ENCODE measurements at places on chromosomes 7 and 10.

- DNase-seq = no peak
These were observed 68.6 kb downstream of the GLCCI1 start for GRCh38 chr7:8037151-8037550.

- DNase-seq = no peak
These were observed 631 bp downstream of the SUPV3L1 start for GRCh38 chr10:69180525-69181204.

GRCh38 chr7:22016507-22016906 is 70.8 kb upstream of the CDCA7L start:
- DNase-seq = no peak

DNA sequence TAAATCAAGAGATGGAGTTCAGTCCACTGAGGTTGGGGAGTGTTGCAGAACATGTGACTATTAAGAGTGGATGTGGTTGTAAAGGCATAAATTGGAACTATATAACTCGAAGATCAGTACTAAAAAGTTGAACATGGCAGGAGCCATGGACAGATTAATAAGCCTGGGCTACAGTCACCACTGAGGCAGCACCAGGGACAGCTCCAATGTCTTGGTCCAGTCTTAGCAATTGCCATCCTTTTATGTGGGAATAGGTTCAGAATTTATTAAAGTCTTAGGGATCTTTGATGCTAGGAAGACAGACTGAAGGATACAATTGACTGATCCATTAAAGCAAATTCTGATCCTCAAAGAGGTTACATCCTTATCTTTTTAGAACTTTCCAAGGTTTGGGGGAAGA is 156.6 kb downstream of the ADRA2A start:
- DNase-seq = no peak

- no peak for DNase-seq
These were observed 137.5 kb downstream of the CD36 start for GRCh38 chr7:80775897-80776296.

DNA sequence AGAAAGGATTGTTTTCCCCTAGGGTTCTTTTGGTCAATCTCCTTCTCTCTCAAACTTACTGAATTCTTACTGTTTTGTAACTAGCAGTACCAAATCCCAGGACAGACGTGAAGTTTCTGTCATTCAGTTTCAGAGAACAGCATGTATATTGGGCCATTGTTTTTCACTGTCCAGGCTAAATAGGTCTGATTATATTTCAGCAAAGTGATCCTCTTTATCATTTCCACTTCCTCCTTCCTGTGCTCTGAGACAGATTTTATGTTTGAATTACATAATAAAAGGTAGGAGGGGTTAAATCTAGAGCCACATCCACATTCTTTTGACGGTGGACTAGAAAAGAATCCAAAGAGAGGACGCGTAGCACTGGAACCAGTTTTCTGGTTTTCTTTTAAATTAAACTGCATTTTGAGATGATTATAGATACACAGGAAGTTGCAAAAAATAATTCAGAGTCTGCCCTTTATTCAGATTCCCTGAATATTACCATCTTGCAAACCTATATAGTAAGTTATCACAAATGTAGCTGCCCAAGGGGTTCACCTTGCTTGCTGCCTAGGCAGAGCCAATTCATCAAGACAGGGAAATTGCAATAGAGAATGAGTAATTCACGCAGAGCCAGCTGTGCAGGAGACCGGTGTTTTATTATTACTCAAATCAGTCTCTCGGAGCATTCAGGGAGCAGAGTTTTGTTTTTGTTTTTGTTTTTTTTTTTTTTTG is 40.1 kb downstream of the AKR1E2 start:
- DNase-seq = no peak

DNA sequence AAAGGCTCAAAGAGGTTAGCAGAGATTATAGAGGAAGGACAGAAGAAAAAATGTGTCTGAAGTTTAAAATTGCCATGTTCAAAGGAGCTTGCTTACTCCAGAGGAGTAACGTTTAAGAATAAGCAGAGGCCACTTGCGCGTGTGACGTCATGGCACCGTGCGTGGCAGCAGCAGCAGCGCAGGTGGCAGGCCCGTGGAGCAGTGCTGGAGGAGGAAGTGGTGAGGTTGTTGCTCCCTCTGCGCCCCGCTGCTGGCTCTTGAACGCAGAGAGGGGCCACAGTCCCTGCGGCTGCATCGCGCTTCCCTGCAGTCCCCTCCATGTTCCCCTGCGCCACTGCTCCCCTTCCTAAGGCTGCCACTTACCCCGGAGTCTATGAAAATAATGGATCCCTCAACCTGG is 37.5 kb downstream of the GDI2 start:
- no peak for DNase-seq

DNA sequence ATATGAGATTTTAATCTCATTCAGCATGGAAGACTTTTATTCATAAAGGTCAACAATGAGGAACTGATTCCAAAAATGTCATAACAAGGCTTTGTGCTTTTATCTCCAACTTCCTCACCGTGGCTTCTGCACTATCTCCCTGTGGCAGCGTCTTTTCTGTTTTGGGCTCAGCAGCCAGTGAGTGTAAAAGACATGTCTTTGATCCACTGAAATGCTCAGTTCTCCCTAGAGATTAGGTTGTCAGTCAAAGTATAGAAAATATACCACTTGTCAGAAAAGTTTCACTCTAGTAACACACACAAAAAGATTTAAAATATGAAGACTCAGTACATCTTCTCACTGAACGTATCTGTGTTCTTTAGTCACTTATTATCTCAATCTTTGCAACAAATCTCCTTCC is 901.8 kb upstream of the ZWINT start:
- no peak for DNase-seq

GRCh38 chr7:130372402-130373165 is 7.7 kb upstream of the CPA1 start:
- no peak for DNase-seq

GRCh38 chr10:119045561-119045960 is 16.0 kb downstream of the NANOS1 start:
- DNase-seq = no peak

DNA sequence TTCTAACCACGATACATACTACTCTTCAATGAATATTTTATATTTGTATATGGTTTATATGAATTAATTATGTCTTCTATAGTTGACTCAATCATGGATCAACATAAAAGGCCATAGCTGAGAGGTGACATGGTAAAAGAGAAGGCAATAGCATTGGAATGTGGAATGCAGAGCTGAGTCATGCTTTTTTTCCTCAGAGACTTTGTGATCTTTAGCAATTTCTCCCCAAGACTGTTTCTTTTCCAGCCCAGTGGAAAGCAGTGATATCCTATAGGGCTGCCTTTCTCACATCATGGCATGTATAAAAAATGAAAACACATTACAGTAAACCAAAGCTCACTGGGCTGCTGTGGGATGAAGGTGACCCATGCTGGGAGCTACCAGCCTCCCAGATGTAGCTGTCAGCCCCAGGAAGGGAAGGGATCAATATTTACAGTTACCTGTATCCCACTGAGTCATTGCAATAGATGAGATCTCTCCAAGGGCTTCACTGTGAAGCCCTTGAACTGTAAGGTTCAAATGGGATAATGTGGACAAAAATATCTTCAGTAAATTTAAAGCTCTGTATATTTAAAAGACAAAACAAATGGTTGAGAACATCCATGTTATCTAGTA is 30.2 kb downstream of the SLC39A12 start:
- no peak for DNase-seq

- DNase-seq = no peak
These were observed 118.1 kb downstream of the PTPRN2 start for GRCh38 chr7:158469396-158470051.

GRCh38 chr7:67566101-67566500 is 569.5 kb downstream of the TYW1 start:
- no peak for DNase-seq

GRCh38 chr7:4712281-4713182 is 30.4 kb downstream of the FOXK1 start:
- DNase-seq = no peak

- no peak for DNase-seq
These were observed 40.1 kb downstream of the PFKP start for GRCh38 chr10:3107426-3107961.

DNA sequence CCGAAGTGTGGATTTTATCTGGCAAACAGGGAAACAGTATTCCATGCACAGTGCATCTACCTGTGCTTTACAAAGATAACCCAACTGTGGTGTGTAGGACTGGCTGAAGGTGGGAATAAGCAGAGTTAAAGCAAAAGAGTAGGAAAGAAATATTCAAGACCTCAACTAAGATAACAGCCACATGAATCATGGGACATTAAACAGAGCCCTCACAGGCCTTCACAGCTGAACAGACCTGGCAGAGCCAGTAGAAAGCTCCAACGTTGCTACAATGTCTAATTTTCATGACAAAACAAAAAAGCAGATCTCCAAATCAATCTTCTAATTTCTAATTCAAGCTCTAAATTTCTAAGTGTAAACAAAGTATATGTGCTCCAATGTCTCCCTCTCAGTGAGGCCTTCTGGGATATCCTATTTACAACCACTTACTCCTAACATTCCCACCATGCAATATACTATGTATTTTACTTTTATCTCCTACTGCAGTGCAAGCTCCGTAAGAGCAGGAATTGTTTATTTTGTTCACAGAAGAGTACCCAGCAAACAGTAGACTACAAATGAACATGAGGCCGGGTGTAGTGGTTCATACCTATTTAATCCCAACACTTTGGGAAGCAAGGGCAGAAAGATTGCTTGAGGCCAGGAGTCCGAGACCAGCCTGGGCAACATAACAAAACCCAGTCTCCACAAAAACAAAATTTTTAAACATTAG is 63.5 kb downstream of the UBE2H start:
- no peak for DNase-seq

DNA sequence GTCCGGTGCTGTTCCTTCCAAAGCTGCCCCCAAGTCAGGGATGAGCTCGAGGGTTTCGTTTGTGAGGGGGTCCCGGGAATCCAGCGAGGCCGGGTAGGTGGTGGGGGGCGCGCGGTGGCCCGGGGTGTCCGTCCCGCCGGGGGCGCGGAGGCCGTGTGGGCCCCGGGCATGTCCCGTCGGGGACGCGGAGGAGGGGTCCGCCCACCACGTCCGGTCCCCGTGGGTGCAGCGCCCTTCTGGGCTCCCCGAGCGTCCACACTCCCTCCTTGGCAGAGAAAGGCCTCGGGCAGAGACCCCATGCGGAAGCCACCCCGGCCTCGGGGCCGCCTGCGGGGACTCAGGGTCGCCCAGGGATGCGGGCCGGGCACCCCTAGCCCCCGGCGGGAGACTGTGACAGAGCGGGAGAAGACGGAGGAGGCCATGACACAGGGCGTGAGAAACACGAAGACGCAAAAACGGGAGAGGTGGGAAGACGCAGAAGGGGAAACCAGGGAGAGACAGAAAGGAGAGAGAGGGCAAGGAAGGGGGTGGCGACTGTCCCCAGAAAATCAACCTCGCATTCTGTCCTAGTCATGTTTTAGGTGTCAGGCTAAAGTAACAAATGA is 640 bp upstream of the ZNF425 start:
- peak; percentile 80 for DNase-seq

GRCh38 chr10:67550046-67550445 is 145.9 kb downstream of the CTNNA3 start:
- DNase-seq = no peak

- no peak for DNase-seq
These were observed 1194.4 kb upstream of the SORCS1 start for GRCh38 chr10:108358912-108359311.

DNA sequence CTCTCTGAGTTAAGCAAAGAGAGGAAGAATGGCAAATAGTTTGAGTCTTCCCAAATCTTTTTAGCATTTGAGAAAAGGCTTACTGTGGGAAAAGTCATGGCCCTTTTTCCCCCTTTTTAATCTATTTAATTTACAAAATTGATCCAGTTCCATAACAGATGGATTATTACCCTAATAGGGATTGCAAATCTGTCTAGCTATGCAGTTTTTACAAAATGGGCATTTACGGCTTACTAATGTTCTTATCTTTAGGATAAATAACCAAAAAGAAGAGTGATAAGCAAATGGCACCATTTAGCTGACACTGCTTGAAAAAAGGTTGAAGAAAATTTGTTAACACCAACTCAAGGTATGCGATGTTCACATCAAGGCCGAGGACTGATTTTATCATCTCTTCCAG is 169.7 kb downstream of the SKAP2 start:
- no peak for DNase-seq

DNA sequence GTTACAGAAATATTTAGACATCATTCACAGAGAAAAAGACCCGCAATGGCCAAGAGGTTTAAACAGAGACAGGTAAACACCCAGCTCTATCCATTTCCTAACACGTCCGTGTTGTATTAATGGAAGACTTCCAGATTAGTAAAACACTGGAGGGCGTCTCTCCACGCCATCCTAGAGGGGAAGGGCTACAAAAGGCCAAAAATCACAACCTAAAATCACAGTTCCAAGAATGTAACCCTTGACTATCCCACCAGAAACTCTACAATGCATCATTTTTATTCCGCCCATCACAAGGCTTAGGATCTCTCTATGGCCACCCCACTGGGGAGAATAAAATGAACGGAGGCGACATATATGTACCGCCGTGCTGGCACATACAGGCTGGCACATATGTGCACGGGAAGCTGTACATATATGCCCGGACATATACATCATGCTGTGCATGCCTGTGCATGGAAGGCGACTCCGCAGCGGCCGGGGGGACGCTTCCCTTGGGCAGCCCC is 734 bp downstream of the PCLO start:
- no peak for DNase-seq

DNA sequence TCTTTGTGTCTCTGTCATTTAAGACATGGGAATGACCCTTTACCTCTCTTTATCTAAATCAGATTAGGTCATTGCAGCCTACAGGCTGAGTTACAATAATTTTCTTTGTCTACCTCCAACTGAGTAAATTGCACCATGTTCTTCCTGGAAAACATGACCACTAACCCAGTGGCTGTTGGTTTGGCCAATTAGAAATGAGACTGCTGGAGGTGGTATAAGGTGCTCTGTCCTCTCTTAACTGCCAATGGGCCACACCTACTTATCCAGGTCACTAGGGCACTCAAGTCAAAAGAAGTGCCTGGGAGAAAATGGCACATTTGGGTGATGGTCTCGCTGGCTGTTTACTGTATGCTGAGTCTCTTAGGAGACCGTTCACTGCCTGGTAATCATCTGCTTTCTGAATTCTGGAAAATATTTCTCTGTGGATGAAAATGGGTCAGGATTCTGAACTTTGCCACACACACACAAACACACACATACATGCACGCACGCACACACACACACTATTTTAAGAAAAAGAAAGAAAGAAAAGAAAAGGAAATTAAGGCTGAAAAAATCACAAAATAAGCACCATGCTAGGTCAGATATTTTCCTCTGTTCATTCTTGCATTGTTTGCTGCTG is 16.4 kb downstream of the STAMBPL1 start:
- no peak for DNase-seq

- no peak for DNase-seq
These were observed 152.5 kb downstream of the PLXDC2 start for GRCh38 chr10:19968745-19969144.

GRCh38 chr10:88848499-88848898 is 3.1 kb downstream of the ANKRD22 start:
- DNase-seq = no peak

GRCh38 chr7:148850564-148850963 is 33.5 kb downstream of the EZH2 start:
- DNase-seq = no peak

- no peak for DNase-seq
These were observed 975.2 kb downstream of the SORCS1 start for GRCh38 chr10:106189292-106189691.

DNA sequence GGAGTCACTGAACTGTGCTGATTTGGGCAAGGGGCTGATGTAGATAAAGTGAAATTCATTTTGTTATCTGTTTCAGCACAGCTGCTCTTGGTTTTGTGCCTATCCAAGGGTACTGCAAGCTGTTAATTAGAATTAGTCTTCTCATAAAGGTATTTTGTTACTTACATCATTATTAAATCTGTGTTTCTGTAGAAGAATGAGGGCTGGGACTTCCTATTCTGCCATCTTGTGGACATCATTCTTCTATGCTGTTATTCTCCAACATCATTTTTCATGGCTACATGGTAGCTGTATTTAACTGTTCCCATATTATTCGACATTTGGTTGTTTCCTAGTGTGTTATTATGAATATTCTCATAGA is 76.2 kb upstream of the CCDC71L start:
- DNase-seq = no peak

Measured in left forelimb (tissue), 1 donor.